ENCODE measurements at places on chromosomes 4 and X. TPM values are rescaled to one million over a fixed set of nuclear protein-coding genes. Genes with fewer than 3 reads are reported as not detected.

The NXF2B gene
- not detected for total RNA-seq

The CCNA2 gene
- 2.8 TPM for total RNA-seq

The SPP1 gene
- 1.4 TPM for total RNA-seq

The XK gene
- 34.7 TPM for total RNA-seq

The FHIP1A gene
- total RNA-seq, result 29.1 TPM

The RS1 gene
- total RNA-seq, result not detected

The PPP3CA gene
- total RNA-seq, result 47.6 TPM

The ARHGEF9 gene
- 34.6 TPM for total RNA-seq

The FOXO4 gene
- 53.1 TPM for total RNA-seq

The MAGEA10 gene
- total RNA-seq, result not detected

The ARHGAP36 gene
- total RNA-seq, result 0.19 TPM

The RBMXL3 gene
- not detected for total RNA-seq

The PDGFRA gene
- total RNA-seq, result 31.6 TPM

The ODAM gene
- total RNA-seq, result 5.8 TPM

The MAGEC1 gene
- not detected for total RNA-seq

The PGAM4 gene
- not detected for total RNA-seq

The UTP3 gene
- total RNA-seq, result 20.5 TPM

The VGLL1 gene
- not detected for total RNA-seq

The NPY1R gene
- total RNA-seq, result 5.5 TPM

The SGMS2 gene
- total RNA-seq, result 43.2 TPM

The CENPE gene
- total RNA-seq, result 2.8 TPM

The KLHL4 gene
- 0.58 TPM for total RNA-seq

The TMEM47 gene
- 43.4 TPM for total RNA-seq

The MAP7D2 gene
- 1.2 TPM for total RNA-seq
